Omental fat pad (tissue), 4 donors: ENCODE measurements at places on chromosomes 12 and 14. TPM values are rescaled to one million over a fixed set of nuclear protein-coding genes. Genes with fewer than 3 reads are reported as not detected.

Gene NAV3
- total RNA-seq = 16.7 TPM

Gene C12orf60
- 0.56 TPM for total RNA-seq

Gene CLEC1B
- total RNA-seq = not detected

Gene CCDC196
- total RNA-seq = not detected

Gene ANO4
- 0.56 TPM for total RNA-seq

Gene NTN4
- 15.1 TPM for total RNA-seq

Gene KRT2
- total RNA-seq = not detected

Gene TRHDE
- total RNA-seq = 13.5 TPM

Gene NOVA1
- 13.8 TPM for total RNA-seq

DNA sequence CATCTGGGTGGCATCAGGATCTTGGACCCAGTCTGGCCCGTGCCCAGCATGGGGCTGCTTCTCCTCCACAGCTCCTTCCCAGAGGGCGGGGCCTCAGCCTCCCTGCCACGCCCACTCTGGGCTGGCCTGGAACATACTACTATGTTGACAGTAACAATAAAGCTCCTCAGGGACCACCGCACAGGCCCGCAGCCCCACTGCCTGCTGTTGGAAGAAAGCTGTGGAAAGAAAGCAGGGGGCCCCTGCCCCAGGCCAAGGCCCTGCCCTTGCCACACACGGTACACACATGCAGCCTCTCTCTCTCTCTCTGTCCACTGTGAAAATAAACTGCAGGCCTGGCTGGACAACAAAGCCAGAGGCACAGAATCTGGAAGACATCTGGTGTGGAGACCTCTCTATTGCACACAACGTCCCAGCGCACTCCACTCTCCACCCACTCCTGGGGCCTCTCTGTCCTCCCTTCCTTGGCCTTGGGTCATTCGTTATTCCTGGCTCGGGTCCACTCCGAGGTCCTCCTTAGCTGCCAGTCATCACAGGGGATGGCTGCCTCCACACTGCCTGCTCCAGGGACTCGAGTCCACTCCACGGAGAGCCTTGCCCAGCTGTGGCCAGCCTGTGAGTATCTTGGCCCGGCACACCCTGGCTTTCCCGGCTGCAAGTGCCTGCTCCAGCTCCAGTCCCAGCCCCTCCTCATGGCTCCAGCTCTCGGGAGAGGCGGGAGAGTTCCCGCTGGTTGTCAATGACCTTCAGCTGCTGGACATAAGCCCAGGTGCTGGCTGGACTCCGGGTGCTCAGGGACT lies 11.8 kb upstream of the ENDOU start:
- DNase-seq = no peak

DNA sequence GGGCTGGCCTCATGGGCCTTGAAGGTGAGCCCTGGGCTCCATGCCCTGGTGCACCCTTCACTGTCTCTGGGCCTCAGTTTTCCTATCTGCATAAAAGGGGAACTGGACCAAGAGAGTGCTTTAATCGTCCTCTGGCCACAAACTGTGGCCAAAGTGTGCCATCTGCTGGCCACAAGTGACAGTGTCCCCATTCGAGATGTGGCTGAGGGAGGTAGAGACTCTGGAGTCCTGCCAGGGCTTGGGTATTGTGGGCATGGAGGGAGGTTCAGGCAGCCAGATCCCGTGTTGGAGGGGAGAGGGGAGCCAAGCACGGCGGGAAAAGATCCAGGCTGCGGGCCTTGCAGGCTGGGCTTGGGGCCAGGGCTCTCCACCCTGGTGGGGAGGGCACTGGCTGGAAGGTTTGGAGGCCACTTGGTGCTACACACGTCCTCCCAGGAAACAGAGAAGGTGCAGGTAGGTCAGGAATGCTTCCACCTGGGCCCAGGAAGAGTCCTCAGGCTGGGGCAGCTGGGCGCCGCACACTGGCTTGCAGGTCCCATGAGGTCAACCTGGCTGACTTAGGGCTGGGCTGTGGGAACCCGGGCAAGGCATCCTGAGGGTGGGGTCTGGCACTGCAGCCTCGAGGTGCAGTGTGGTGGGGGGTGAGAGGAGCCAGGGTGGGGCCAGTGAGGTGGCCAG lies 7.3 kb upstream of the KIF26A start:
- DNase-seq = no peak

GRCh38 chr12:121358073-121358472 lies 5.9 kb upstream of the ANAPC5 start:
- DNase-seq = no peak

- no peak for DNase-seq
Measured at GRCh38 chr14:22178333-22178839, 410.6 kb downstream of the DAD1 start.

GRCh38 chr12:55830601-55831446 lies 1.4 kb upstream of the DNAJC14 start:
- DNase-seq = no peak

- DNase-seq = no peak
Measured at GRCh38 chr12:122724641-122725243, 5.9 kb downstream of the HCAR1 start.

- DNase-seq = no peak
Measured at GRCh38 chr14:67566908-67567307, 33.2 kb downstream of the PIGH start.

- no peak for DNase-seq
Measured at GRCh38 chr12:118175823-118176447, 40.0 kb downstream of the PEBP1 start.

DNA sequence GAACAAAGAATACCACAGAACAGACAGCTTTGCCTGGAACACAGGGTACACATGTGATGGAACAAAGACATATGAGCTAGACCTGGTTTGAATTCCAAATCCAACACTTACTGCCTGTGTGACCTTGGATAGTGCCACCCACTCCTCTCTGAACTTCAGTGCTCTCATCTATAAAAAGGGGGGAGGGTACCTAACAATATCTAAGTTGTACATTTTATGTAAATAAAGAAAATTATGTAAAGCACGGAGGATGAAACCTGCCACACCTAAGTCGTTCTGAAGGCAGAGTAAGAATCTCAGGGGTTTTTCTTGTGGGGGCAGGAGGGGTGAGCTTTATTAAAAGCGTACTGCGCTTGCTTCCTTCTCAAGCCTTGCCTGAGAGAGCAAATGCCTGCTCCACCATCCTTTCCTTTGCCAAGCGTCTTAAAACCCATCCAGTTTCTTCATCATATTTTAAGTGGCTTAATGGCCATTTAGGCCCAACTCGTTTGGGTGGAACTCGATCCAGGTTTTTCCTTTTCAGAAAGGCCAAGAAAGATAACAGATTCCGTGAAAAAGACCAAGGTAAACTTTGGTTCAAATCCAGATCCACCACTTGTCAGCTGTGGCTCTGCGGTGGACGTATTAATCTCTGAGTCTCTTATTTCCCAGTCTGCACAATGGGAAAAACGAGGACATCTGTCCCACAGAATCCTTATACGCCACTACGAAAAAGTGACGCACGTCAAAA lies 946 bp downstream of the DDX24 start:
- DNase-seq = no peak

DNA sequence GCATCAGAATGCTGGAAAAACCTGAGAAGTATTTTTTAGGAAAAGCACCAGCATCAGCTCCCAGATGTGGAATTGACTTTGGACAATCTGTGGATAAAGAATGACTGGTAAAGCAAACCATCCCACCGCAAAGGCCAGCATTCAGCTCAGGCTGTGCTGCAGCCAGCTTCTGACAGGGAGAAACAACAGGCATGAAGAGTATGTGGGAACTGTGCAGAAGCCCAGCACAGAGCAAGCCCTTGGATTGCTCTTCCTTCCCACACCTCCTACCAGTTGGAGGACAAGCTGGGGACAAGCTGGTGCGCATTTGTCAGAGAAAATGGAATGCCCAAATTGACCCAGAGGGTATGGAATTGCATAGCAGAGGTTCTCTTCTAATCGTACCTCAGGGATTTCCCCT lies 228.1 kb downstream of the ANO2 start:
- no peak for DNase-seq

DNA sequence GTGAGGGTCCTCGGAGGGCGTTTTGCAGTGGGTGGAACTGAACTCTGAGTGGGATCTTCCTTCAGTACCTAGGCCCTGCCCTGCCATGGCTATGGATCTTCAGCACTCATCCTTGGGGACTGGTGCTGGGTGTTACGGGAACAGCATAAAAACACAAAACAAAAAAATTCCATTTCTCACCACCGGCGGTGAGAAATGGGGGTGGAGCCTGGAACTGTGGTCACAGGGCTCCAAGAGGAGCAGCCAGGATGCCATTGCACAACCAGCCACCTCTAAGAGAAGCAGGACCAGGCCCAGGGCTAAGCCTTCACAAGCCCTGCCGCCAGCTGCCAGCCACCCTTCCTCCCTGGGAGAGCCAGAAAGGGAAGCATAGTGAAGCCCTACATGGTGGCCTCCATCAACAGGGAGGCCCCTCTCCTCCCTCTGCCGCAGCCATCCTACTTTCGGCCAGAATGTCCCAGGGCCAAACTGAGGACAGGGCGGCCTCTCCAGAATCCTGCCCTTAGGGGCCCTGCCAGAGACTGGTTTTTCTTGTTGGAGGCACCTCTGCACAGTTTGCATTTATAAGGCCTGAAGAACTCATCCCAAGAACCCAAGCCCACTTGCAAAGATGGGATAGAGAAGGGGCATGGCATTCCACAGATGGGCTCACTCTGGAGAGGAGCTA lies 76.5 kb downstream of the VCPKMT start:
- DNase-seq = no peak

DNA sequence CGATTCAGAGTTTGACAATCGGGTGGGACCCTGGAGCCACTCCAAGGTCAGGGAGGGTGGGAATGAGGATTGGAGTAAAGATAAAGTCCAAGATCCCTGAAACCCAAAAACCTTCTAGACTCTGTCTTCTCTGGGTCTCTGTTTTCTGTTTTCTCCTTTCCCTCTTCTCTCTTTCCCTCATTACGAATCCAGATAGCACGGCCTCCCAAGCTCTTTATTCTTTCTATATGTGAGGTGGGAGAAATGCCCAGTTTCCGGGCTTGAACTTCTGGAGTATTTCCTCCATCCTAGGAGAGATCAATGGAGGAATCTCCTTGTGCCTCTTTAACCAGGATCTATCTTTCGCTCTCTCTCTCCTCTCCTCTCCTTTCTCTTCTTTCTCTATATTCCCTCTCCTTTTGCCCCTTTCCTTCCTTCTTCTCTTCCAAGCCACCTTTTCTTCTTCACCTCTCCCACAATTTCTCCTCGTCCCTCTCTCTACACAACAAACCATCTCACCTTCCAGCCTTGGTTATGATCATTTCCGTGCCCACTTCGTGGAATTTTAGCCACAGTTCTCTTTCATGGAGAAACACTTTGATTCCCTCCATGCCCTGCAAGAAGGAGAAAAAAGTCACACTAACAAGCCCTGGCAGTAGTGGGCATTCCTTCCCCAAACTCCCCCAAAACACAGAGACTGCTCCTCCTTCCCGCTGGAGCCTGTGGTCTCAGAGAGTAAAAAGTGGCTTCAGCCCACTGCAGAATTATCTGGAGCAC lies 4.4 kb downstream of the TBX5 start:
- DNase-seq = no peak

- DNase-seq = no peak
Measured at GRCh38 chr12:116301621-116302020, 24.1 kb upstream of the MED13L start.

GRCh38 chr12:105331805-105332251 lies 1.3 kb downstream of the C12orf75 start:
- DNase-seq = no peak

DNA sequence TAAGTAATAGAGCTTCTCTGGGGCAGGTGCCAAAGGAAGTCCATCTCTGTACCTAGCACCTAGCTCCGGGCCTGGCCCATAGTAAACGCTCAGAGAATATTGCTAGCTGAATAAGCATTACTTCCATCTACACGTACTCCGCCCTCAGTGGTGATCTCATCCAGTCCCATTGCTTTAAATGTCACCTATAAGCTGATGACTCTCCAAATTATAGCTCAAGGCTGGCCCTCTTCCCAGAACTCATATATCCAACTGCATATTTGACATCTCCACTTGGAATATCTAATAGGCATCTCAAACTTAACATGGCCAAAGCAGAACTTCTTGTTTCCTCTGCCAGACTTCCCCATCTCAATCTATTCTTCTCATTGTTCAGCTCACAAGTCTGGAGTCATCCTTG lies 6.9 kb upstream of the DYNLL1 start:
- no peak for DNase-seq

DNA sequence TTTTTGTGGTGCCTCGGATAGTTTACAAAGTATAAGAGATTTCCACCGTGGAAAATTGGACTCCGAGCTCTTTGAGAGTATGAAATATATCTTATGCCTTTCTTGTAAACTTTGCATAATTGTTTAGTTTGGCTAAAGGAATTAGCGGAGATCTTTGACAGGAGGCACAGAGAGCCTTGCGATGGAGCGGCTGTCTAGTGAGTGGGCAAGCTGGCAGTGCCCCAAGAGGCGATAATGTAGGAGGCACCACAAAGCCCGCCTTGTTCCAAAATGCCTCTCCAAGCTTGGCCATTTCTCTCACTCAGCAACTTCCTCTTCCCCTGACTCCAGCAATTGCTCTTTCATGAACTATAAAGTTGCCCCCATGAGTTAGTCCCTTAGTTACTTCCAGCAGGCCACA lies 270.1 kb upstream of the PRICKLE1 start:
- DNase-seq = no peak

DNA sequence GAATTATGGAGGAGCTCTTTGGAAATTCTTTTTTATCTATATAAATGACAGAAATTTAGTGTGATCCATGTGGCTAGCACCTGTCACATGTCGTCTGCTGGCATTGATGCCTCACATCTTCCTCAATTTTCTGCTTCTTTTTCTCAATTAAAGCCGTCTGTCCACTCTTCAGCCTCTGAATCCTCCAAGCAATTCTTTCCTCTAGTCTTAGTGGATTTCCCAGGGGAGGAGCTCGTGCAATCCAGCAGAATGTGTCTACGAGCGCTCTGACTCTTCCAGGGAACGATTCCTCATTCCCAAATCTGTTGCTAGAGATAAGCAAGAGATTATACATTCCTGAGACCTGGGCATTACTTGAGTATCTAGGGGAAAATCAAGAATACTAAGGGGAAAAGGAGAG lies 176.6 kb downstream of the EMP1 start:
- DNase-seq = no peak

DNA sequence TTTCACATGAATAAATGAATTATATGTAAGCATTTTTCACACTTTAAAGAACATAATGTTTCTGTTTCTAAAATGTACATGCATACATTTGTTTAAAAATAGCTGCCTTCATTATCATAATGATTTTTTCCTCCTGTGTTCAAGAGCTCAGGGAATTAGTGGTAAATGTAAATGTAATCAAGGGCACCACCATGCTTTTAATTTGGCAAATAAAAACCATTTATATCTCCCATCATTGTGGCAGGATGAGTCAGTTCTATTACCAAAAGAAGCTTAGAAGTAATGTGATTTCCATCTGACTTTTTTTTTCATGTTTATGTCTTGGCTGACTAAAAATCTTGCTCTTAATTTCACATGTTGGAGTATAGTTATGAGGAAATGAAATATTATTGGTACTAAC lies 176.1 kb downstream of the GXYLT1 start:
- no peak for DNase-seq

GRCh38 chr14:76603713-76604112 lies 157.6 kb upstream of the VASH1 start:
- DNase-seq = no peak

DNA sequence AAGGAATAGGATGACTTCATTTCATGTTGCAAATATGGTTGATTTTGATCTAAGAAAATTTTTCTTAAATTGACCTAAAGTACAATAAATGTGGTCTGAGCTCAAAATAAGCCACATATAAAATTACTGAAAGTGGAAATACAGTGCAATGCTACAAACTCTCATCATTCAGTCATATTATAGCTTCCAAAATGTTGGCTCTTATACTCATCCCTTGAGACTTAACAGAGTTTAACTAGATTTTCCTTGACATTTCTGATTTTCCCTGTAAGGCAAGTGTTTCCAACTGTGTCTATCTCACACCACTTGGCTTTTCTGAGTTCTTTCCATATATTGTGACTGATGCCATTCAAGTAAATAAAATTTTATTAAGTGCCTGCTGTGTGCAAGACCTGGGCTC lies 123.7 kb upstream of the NTF3 start:
- DNase-seq = no peak
